GM12864 (cell line): ENCODE measurements at places on chromosomes 11 and 22.

- DNase-seq = no peak
Observed at GRCh38 chr11:72174302-72175070, 17.5 kb upstream of the FOLR1 start.

GRCh38 chr22:27715106-27715505 lies 86.5 kb downstream of the MN1 start:
- DNase-seq = no peak

DNA sequence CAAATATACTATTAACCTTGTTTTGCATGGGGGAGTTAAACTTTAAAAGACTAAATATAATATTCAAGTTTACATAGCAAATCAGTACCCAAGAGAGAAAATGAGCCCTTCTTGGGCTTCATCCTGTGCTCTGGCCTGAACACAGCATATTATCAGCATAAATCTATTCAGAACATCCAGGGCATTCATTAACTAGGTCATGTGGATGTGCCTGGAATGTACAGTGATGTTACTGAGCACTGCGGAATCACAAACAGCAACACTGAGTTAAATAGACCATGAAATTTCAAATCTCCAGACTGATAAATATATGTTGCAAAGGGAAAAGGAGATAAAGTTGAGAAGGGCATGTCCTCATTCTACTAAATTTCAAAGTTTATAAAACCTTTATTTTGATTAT lies 426.4 kb downstream of the AASDHPPT start:
- no peak for DNase-seq

GRCh38 chr11:57653163-57653562 lies 3.5 kb upstream of the YPEL4 start:
- no peak for DNase-seq

GRCh38 chr11:16613512-16614381 lies 124.7 kb upstream of the C11orf58 start:
- peak; percentile 22 for DNase-seq

DNA sequence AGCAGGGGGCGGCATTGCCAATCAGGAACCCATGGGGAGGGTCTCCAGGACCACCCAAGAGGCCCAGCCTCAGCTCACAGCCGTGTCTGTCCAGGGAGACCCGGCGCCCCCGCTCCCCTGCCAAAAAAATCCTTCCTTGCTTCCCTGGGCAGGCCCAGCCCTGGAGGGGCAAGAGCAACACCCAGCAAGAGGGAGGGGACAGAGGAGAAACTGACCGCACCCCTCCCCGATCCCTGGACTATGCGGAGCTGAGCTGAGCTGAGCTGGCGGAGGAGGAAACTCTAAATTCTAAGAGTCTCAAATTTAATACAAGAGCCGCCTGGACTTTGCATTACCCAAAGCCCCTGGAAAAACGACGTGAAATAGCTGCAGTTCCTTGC lies 52.0 kb upstream of the SHISAL1 start:
- DNase-seq = no peak

- no peak for DNase-seq
Observed at GRCh38 chr22:38831166-38831945, 12.5 kb downstream of the NPTXR start.

GRCh38 chr11:102220728-102221467 lies 96.4 kb upstream of the BIRC3 start:
- no peak for DNase-seq

GRCh38 chr22:48711669-48712068 lies 1116.0 kb downstream of the BRD1 start:
- no peak for DNase-seq
